H9 (cell line): ENCODE measurements at places on chromosomes 6 and 20. TPM values are rescaled to one million over a fixed set of nuclear protein-coding genes. Genes with fewer than 3 reads are reported as not detected.

- DNase-seq, result no peak
- no peaks in the 10 kb centered on the region for H3K36me3 ChIP-seq
- H3K27me3 ChIP-seq, result no peaks in the 10 kb centered on the region
- H3K4me3 ChIP-seq, result no peak overlapping the region
- H3K4me1 ChIP-seq, result no peaks in the 10 kb centered on the region
These were observed 55.2 kb upstream of the SUPT3H start for GRCh38 chr6:45432977-45433376.

DNA sequence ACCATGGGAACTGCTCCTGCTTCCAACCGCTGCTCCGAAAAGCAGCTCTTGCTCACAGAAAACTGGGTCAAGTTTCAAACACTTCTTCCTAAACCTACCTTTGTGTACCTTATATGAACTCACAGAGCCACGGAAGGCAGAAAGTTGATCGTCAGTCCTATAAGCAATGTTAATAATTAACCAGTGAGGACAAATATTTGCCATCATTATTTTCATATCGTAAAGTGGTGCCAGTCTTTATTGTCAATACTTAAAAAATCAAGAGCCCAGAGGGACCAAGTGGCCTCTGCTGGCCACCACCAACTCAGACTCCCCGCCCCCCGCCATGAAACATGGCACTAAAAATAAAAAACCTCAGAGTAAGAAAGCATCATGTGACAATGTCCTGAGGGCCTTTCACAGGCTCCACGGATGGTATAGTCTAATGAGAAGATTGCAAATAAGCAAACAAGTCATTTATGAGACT, 9.1 kb upstream of the PBOV1 start:
- DNase-seq, result no peak
- H3K4me1 ChIP-seq, result no peaks in the 10 kb centered on the region
- H3K36me3 ChIP-seq, result no peaks in the 10 kb centered on the region
- H3K27me3 ChIP-seq, result no peaks in the 10 kb centered on the region
- H3K4me3 ChIP-seq, result no peak overlapping the region
- no peak overlapping the region for H3K27ac ChIP-seq

DNA sequence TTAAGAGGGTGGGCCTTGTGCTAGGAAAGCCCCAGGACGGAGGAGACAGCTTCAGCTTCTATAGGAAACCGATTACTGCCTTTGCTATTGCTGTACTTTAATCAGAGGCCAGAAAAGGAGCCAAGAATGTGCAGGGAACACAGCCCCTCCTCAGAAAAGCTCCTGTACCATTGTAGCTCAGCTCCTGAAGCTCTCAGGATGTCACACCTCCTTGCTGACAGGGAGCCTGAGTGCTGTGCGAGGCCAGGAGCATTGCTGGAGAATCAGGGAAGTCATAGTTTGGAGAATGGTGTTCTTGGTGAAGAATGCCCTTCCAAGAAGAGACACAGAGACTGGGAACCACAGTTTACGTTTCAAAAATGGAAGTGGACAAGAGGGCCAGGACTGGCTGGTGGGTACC, 46.8 kb downstream of the LYRM2 start:
- no peak overlapping the region for H3K4me3 ChIP-seq
- H3K36me3 ChIP-seq, result no peaks in the 10 kb centered on the region
- H3K27ac ChIP-seq, result no peak overlapping the region
- peaks cover 4% of the 10 kb centered on the region; the same call in 1 of the 2 replicates for H3K4me1 ChIP-seq
- no peak for DNase-seq

DNA sequence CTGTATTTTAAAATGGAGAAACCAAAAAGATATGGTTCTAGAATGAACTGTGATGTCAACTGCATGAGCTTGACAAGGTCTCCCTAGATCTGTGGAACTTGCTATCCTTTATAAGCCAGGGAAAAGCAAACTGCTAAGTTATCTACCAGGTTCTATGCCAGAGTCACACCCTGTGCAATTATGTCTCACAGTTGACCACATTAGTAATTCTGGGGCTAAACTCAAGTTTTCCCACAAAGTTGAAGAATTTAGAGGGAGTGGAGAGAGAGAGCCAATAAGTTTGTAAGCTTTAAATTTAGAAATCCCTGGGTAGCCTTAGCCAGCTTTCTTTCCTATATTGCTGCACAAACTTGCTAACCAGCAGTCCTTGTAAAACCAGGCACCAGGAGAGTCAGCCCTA, 407.0 kb upstream of the SASH1 start:
- H3K4me3 ChIP-seq, result no peak overlapping the region
- no peaks in the 10 kb centered on the region for H3K27me3 ChIP-seq
- no peak for DNase-seq

- no peak overlapping the region for H3K4me3 ChIP-seq
- H3K4me1 ChIP-seq, result peaks cover 4% of the 10 kb centered on the region; the same call in 1 of the 2 replicates
- no peak for DNase-seq
These were observed 161.2 kb upstream of the OGFRL1 start for GRCh38 chr6:71127374-71127773.

CAP2 gene
- total RNA-seq, result 11.5 and 11.9 TPM in 2 replicates

DNA sequence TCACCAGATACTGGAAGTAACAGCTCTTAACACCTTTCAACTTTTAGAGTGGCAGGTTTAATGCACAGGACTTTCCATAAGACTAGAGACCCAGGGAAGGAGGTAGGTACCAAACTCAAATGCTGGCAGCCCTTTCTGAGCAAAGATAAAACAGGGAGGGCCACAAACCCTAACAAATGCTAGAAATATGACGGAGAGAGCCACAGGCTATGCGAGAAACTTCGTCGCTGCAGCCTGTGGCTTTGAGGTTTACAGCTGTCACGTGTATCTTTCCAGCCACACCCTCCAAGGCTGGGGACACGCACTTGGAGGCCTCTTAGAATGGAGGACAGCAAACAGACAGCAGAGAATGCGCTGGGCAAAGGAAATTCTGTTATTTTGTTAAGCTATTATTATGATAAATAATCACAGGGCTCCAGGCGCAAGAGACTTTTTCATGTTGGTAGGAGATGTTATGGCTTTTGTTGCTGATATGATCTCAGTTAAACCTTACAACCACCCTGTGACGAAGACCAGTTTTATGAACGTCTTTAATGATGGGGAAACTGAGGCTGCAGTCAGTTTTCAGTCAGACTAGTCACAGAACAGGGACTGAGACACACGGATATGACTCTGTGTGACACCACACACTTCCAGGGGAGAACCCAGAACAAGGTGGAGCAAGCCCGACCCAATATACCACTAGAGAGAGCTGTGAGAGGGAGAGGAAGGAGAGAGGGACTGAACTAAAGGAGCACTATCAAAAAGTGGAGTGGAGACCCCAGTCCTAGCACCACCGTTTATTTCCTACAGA, 2.0 kb downstream of the TRAM2 start:
- H3K36me3 ChIP-seq, result no peaks in the 10 kb centered on the region; the same call in 2 of the 3 replicates
- H3K4me1 ChIP-seq, result peaks cover 24% of the 10 kb centered on the region
- no peaks in the 10 kb centered on the region for H3K27me3 ChIP-seq
- H3K27ac ChIP-seq, result no peak overlapping the region
- DNase-seq, result no peak

- peaks cover 19% of the 10 kb centered on the region for H3K36me3 ChIP-seq
- no peaks in the 10 kb centered on the region for H3K27me3 ChIP-seq
- peaks cover 4% of the 10 kb centered on the region for H3K4me1 ChIP-seq
- DNase-seq, result no peak
These were observed 27.9 kb downstream of the CDYL start for GRCh38 chr6:4804095-4804494.

ASF1A gene
- 34.4 and 36.5 TPM in 2 replicates for total RNA-seq

GRCh38 chr20:59013031-59013951, 5.9 kb upstream of the TUBB1 start:
- peaks cover 7% of the 10 kb centered on the region; the same call in 1 of the 2 replicates for H3K4me1 ChIP-seq
- no peaks in the 10 kb centered on the region for H3K27me3 ChIP-seq
- no peak overlapping the region for H3K27ac ChIP-seq
- H3K36me3 ChIP-seq, result no peaks in the 10 kb centered on the region; the same call in 2 of the 3 replicates
- no peak overlapping the region for H3K4me3 ChIP-seq

DNA sequence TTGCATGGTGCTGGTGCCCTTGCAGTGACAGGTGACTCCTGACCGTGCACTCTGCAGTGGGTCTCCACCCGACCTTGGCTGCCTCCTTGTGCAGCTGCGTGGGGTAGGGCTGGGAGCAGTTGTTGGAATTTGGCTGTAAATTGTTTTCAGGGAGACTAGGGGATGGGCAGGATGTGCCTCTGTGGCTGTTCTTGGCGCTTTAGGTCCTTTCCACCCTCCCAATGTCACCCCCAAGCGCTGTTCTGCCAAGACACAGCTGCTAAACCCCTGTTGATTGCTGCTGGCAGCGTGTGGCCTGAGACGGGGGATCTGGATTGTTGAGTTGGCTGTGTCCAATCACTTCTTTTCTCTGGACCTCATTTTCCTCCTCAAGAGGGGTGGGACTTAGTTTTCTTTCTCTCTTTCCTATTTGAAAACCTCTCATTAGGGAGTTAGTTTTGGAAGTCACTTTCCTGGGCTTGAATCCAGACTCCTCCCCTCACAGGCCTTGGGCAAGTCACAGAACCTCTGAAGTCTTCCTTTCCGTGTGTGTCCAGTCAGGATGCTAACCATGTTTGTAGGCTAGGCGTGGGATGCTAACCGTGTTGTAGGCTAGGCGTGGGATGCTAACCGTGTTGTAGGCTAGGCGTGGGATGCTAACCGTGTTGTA, 8.5 kb downstream of the IGF2R start:
- H3K36me3 ChIP-seq, result no peaks in the 10 kb centered on the region
- no peak overlapping the region for H3K27ac ChIP-seq
- peaks cover 22% of the 10 kb centered on the region; the same call in 1 of the 2 replicates for H3K4me1 ChIP-seq
- H3K27me3 ChIP-seq, result no peaks in the 10 kb centered on the region
- H3K4me3 ChIP-seq, result no peak overlapping the region
- no peak for DNase-seq

GRCh38 chr6:104239971-104240370, 619.7 kb downstream of the HACE1 start:
- H3K27ac ChIP-seq, result no peak overlapping the region
- no peak overlapping the region for H3K4me3 ChIP-seq
- no peaks in the 10 kb centered on the region for H3K4me1 ChIP-seq

HLA-DQA2 gene
- total RNA-seq, result not detected in 2 replicates

DNA sequence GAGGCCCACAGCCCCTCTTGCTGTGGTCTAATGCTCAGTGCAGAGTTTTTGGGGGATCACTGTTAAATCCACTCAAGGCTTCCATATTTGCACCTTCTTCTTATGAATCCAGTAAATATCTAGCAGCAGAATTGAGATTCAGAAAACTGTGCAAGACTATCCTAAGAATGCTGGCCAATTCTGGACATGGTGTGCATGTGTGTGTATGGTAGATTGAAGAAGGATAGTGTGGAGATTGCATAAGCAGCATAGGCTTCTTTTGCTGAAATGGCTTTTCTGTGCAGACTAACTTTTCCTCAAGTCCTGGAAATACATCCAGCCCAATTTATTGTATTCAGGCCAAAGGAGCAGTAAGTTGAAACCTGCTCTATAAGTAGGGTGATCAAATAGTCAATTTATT, 39.7 kb downstream of the FBXO9 start:
- no peaks in the 10 kb centered on the region for H3K4me1 ChIP-seq
- H3K4me3 ChIP-seq, result no peak overlapping the region
- no peaks in the 10 kb centered on the region for H3K27me3 ChIP-seq
- DNase-seq, result no peak
- peaks cover 8% of the 10 kb centered on the region for H3K36me3 ChIP-seq

- H3K4me3 ChIP-seq, result no peak overlapping the region
- no peaks in the 10 kb centered on the region for H3K36me3 ChIP-seq
- no peaks in the 10 kb centered on the region for H3K4me1 ChIP-seq
- no peak overlapping the region for H3K27ac ChIP-seq
- H3K27me3 ChIP-seq, result no peaks in the 10 kb centered on the region
These were observed 61.2 kb upstream of the SIRPA start for GRCh38 chr20:1833728-1834726.
